ENCODE measurements at places on chromosomes 6 and 20. TPM values are rescaled to one million over a fixed set of nuclear protein-coding genes. Genes with fewer than 3 reads are reported as not detected.

HLA-DQA1 gene
- total RNA-seq, result 3.6 TPM

PRL gene
- not detected for total RNA-seq

TOMM34 gene
- 63.4 TPM for total RNA-seq

MYBL2 gene
- total RNA-seq, result 108 TPM

AVP gene
- not detected for total RNA-seq

- no peaks in the 10 kb centered on the region for H3K27me3 ChIP-seq
- DNase-seq, result no peak
- no peak overlapping the region for H3K27ac ChIP-seq
- peaks cover 18% of the 10 kb centered on the region for H3K36me3 ChIP-seq
- H3K4me1 ChIP-seq, result peaks cover 2% of the 10 kb centered on the region
Measured at GRCh38 chr20:62400021-62400420, 7.1 kb downstream of the CABLES2 start.

DNA sequence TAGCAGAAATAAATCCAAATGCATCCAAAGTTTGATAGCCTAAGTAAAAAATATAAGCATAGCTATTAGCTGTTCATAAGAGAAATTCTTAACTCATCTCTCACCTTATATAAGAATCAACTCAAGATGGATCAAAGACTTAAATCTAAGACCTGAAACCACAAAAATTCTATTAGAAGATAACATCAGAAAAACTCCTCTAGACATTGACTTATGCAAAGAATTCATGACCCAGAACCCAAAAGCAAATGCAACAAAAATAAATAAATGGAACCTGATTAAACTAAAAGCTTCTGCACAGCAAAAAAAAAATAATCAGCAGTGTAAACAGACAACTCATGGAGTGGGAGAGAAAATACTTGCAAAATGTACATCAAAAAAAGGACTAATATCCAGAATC lies 184.3 kb downstream of the TFAP2A start:
- no peaks in the 10 kb centered on the region for H3K27me3 ChIP-seq
- no peaks in the 10 kb centered on the region for H3K4me1 ChIP-seq
- no peak overlapping the region for H3K27ac ChIP-seq
- no peak for DNase-seq

GRCh38 chr6:93423542-93423941 lies 4.2 kb upstream of the EPHA7 start:
- H3K4me3 ChIP-seq, result no peak overlapping the region
- H3K4me1 ChIP-seq, result peaks cover 5% of the 10 kb centered on the region
- H3K27ac ChIP-seq, result no peak overlapping the region
- H3K27me3 ChIP-seq, result peaks cover 26% of the 10 kb centered on the region

DNA sequence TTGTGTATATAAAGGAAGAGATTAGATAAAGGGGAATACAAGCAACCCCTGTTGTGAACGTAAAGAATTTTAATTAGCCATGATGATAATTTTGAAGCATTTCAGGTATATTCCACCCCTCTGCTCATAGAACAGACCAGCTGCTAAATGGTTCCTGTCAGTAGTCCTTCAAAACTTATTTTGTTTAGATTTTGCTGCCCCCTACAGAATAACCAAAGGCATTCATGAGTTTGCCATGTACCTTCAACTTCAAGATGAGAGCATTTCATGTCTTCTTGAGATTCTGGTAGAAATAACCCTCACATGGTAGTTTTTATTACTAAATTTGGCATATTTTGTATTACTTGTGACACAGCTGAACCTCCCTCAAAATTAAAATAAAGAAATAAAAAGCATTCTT lies 1586.7 kb downstream of the HACE1 start:
- no peaks in the 10 kb centered on the region for H3K27me3 ChIP-seq
- H3K27ac ChIP-seq, result no peak overlapping the region
- no peaks in the 10 kb centered on the region for H3K36me3 ChIP-seq
- DNase-seq, result no peak
- H3K4me1 ChIP-seq, result no peaks in the 10 kb centered on the region
- H3K4me3 ChIP-seq, result no peak overlapping the region

DNA sequence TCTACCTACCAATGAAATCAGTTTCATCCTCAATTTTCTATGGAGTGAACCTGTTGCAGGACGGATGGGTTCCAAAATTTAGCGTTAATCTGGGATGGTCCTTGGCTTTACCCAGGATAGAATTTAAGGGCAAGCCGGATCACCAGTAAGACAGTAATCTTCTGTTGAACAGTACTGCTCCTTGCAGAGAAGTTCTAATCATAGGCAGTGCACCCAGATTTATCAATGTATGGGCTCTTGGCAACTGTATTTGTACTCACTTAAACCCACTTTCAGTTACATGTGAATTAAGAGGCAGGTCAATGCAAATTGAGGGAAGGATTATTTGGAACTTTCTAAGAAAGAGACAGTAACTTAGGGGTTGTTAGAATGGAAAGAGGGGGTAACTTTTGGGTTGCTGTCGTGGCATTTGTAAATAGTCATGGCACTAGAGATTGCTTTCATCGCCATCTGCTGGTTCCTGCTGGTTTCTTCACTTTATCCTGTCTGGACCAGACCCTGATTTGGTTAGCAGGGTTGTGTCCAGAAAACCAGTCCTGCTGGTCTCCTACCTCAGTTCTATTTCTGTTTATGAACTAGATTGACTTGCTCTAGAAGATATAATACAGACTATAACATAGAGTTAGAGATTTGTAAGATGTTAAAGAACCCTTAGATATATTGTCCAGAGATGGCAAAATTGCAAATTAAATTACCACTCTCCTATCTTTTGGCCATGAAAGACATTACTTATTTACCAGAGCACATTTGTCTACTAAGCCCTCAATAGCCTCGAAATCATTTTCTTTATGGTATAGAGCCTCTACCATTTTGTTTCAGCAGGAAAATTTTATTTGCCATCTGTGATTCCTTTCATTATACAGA lies 646.3 kb downstream of the UTRN start:
- peaks cover 20% of the 10 kb centered on the region for H3K27me3 ChIP-seq
- H3K4me3 ChIP-seq, result no peak overlapping the region
- no peak overlapping the region for H3K27ac ChIP-seq
- H3K36me3 ChIP-seq, result peaks cover 2% of the 10 kb centered on the region

- H3K27me3 ChIP-seq, result no peaks in the 10 kb centered on the region
- peak overlapping the region; percentile 80 for H3K27ac ChIP-seq
- peak overlapping the region; percentile 97 for H3K4me3 ChIP-seq
- peaks cover 27% of the 10 kb centered on the region for H3K36me3 ChIP-seq
- DNase-seq, result no peak
- peaks cover 42% of the 10 kb centered on the region for H3K4me1 ChIP-seq
Measured at GRCh38 chr6:87697581-87698546, 4.2 kb downstream of the AKIRIN2 start.

DNA sequence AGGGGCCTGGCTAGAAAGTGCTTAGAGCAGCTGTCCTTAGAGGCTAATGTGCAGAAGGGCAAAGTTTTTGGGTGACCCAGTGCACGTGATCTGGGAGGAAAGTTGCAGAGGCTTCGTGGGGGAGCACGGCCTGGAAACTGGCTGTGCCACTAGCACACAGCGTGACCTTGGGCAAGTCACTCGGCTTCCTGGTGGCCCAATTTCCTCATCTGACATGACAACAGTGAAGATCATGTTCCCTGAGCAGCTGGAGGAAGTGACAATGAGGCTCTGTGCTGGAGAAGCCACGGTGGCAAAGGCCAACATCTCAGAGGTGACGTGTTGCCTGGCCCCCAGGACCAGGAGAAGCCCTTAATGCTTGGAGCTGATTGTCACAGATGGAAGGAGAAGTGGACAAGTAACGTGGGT lies 99.5 kb downstream of the FOXC1 start:
- H3K4me3 ChIP-seq, result no peak overlapping the region
- no peaks in the 10 kb centered on the region for H3K27me3 ChIP-seq
- H3K4me1 ChIP-seq, result no peaks in the 10 kb centered on the region
- no peak overlapping the region for H3K27ac ChIP-seq
- DNase-seq, result no peak
- no peaks in the 10 kb centered on the region for H3K36me3 ChIP-seq

- H3K36me3 ChIP-seq, result peaks cover 46% of the 10 kb centered on the region
- no peaks in the 10 kb centered on the region for H3K27me3 ChIP-seq
- no peak overlapping the region for H3K4me3 ChIP-seq
- H3K4me1 ChIP-seq, result peaks cover 11% of the 10 kb centered on the region
- no peak for DNase-seq
- H3K27ac ChIP-seq, result no peak overlapping the region
Measured at GRCh38 chr20:49635866-49636265, 67.9 kb upstream of the PTGIS start.

DNA sequence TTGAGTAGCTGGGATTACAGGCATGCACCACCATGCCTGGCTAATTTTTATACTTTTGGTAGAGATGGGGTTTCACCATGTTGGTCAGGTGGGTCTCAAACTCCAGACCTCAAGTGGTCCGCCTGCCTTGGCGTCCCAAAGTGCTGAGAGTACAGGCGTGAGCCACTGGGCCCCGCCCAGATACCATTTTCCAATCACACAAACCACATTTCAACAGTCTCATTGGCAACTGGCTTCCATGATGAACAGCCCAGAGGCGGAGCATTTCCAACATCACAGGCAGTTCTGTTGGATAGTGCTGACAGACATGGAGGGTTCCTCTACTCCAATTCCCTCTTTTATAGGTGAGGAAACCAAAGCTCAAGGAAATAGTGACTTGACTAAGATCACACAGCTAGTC lies 43.9 kb upstream of the PLCB4 start:
- no peaks in the 10 kb centered on the region for H3K4me1 ChIP-seq
- no peaks in the 10 kb centered on the region for H3K27me3 ChIP-seq
- DNase-seq, result no peak
- no peak overlapping the region for H3K27ac ChIP-seq
- no peak overlapping the region for H3K4me3 ChIP-seq

GRCh38 chr6:126447367-126447766 lies 107.5 kb downstream of the CENPW start:
- H3K27me3 ChIP-seq, result no peaks in the 10 kb centered on the region
- no peaks in the 10 kb centered on the region for H3K4me1 ChIP-seq
- no peak overlapping the region for H3K4me3 ChIP-seq
- no peak for DNase-seq
- H3K27ac ChIP-seq, result no peak overlapping the region
